ENCODE measurements at places on chromosomes 6 and 20.
A peak's percentile ranks its signal among the peaks of the same experiment; 100 is the strongest.

- DNase-seq = peak; percentile 84
Observed at GRCh38 chr6:135537741-135538301, 40.3 kb upstream of the AHI1 start.

DNA sequence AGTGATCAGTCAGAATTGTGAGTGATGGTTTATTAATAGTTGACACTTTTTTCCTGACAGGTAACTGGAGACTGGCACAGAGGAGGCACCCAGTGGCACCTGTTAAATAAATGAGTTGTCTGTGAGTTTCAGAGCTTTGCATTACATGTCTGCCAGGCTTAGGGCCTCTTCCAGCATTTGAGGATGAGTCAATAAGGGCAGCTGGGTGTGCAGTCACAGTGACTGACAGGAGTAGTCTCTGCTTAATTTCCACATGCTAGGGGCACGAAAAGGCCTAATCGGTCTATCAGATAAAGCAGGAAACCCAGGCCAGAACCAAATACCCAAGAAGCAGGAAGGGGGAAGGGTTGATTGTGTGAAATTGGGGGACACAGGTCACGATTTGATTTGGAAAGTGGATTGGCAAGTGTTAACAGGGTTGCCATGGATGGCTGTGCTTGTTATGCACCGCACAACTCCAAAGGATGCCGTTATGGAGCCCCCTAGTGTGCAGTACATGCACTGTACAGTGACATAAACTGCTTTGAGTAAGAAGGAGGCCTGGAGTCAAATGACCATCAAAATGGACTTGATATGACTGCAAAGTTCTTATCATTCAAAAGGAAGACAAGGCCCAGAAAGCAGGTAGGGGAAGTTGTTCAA lies 111.9 kb upstream of the GGTLC1 start:
- DNase-seq = peak; percentile 76

DNA sequence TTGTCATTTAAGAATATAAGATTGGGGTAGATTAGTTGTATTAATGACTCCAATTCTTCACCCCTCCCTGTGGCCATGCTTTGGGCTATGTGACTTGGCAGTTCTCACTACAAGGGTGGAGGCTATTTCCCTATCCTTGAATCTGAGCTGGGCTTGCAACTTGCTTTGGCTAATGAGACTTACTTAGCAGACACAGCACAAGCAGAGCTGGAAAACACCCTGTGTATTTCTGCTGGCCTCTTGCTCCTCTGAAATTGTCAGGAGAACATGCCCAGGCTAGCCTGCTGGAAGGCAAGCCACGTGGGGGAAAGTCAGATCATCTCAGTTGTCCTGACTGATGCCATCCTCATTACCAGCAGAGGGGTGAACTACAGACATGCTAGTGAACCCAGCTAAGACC lies 126.5 kb upstream of the HDGFL1 start:
- DNase-seq = no peak

DNA sequence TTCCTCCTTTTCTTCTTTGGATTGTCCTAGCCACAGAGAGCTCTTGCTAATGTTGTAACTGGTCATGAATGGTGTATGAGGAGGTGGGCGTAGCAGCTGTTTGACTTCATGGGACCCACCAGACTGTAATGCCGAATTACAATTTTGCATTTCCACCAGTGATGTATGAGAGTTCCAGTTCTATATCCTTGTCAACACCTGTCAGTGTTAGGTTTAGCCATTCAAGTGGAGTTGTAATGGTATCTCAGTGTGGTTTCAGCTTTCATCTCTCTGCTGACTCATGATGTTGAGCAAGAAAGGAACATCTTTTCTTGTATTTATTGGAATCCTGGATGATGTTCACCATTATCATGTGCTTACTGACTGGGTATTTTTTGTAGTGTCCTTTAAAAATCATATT lies 5.1 kb downstream of the IGF2R start:
- DNase-seq = peak; percentile 61

- DNase-seq = no peak
Observed at GRCh38 chr6:149990212-149990660, 26.5 kb downstream of the ULBP1 start.

DNA sequence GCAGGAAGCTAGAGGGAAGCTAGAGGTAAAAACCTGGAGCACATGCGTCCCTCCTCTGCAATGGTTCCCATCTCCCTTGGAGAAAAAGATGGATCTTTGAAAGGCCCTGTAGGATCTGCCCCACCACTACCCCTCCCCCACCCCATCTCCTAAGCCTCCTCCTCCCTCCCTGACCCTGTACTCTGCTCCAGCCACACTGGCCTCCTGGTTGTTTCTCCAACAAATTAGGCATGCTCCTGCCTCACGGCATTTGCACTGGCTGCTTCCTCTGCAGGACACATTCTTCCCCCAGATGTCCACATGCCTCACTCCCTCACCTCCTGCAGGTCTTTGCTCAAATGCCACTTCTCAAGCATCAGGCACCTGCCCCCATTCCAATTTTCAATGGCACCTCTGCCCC lies 45.5 kb downstream of the UBE2V1 start:
- DNase-seq = no peak

DNA sequence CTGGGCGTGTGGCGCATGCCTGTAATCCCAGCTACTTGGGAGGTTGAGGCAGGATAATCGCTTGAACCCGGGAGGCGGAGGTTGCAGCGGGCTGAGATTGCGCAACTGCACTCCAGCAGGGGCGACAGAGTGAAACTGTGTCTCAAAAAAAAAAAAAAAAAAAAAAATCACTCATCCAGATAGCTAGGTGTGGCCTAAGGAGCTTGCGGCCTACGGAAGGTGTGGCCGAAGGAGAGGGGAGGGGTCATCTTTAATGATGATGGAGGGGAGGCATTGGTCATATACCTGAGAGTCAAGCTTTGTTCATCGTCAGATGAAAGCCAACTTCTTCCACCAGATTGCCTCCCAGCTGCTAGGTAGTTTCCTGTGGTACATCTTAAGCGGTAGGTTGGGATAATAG lies 801 bp upstream of the PPARD start:
- no peak for DNase-seq

DNA sequence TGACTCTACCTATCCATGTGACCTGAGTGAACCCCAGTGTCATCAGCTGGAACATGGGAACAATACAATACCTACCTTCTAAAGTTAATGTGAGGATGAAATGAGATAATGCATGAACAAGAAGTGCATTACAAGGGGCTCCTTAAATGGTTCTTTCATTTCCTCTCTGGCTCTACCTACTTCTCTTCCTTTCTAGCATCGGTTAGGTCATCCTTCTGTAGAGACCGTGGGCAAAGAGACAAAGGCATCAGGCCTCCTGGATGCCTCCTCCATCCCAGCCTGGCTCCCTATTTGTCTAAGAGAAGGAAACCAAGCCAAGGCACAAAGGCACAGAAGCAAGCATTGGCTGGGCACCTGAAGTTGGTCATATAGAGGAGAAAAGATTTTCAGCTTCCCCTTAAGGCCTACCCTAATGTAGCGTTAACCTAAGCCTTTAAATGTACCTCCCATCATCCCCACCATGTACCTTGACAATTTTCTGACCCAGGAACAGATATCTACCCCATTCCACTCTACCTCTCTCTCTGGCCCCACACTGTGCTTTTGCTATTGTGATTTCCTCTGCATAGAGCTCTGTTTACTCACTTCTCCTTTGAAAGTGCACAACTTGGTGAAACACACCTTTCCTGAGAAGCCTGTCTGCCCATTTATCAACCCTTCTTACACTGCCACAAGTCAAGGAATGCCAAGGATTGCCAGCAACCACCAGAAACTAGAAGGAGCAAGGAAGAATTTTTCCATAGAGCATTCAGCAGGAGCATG lies 86.6 kb downstream of the GCLC start:
- no peak for DNase-seq

GRCh38 chr6:7129784-7130569 lies 22.2 kb downstream of the RREB1 start:
- DNase-seq = peak; percentile 9

DNA sequence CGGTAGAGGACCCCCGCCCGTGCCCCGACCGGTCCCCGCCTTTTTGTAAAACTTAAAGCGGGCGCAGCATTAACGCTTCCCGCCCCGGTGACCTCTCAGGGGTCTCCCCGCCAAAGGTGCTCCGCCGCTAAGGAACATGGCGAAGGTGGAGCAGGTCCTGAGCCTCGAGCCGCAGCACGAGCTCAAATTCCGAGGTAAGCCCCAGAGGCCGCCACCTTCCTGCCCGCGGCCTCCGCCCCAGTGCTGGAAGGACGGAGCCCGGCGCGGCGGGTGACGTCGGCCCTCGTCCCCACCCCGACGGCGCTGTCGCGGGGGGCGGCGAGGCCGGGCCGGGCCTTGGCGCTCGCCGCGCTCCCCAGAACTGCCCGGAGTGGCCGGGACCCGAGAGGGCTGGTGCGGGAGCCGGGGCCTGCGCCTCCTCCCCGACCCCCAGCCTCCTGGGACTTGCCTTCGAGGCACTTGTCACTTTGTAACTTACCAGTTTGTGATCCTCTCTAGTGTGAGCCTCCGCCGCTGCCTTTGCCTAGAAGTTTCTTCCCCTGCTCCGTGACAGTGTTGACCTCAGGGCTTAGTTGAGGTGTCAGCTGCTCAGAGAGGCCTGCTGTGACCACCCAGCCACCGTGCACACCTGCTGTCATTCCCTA lies 417 bp downstream of the VAPB start:
- DNase-seq = no peak

GRCh38 chr6:33770124-33770832 lies 18.7 kb downstream of the LEMD2 start:
- no peak for DNase-seq

GRCh38 chr6:25671652-25672051 lies 19.6 kb downstream of the SCGN start:
- no peak for DNase-seq

DNA sequence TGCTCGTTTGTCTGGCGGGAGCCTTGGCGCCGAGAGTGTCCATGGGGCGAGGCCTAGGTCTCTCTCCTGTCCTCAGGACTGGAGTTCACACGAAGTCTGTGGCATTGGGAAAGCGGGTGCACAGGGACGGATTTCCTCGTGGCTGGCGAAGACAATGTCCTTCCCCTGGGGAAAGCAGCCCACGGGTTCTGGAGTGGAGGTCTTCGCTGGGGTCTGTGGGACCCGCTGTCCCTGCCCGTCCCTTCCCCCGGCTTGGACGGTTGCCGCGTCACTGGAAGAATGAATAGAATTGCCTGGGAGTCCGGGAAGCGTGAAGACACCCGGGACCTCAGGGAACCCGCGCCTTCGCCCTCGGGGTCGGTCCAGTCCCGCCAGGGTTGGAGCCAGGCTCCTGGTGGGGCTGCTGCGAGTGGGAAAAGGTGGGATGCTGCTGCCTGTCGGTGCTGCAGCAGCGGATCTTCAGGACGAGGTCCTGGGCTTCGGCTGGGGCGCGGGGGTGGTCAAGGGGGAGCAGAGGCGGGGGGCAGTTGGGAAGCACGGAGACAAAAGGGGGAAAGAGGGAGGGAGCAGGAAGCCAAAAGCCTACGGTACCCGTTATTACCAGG lies 441.8 kb upstream of the DEFB115 start:
- no peak for DNase-seq

DNA sequence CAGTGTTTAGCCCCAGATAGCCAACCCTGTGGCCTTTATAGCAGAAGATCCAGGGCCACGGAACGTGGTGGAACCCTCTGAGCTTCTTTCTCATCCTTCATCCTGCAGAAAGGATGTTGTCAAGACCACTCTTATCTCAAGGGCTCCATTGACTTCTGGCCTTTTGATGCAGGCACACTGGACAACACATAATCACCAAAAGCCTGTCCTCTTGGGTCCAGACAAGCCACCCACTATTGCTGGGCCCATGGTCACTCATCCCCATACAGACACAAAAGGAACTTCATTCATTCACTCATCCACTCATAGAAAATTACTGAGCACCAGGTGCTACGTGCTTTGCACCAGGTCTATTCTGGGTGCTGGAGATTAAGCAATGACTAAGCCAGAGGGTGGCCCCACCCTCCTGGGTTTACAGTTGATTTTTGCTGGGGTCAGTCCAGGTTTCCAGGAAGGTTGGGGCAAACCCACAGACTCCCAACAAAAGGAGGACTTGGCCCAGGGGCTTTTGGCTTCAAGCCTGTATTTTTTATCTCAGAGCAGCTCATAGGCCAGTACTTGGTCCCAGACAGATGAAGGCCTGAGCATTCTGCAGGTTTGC lies 2.4 kb downstream of the CST8 start:
- no peak for DNase-seq

DNA sequence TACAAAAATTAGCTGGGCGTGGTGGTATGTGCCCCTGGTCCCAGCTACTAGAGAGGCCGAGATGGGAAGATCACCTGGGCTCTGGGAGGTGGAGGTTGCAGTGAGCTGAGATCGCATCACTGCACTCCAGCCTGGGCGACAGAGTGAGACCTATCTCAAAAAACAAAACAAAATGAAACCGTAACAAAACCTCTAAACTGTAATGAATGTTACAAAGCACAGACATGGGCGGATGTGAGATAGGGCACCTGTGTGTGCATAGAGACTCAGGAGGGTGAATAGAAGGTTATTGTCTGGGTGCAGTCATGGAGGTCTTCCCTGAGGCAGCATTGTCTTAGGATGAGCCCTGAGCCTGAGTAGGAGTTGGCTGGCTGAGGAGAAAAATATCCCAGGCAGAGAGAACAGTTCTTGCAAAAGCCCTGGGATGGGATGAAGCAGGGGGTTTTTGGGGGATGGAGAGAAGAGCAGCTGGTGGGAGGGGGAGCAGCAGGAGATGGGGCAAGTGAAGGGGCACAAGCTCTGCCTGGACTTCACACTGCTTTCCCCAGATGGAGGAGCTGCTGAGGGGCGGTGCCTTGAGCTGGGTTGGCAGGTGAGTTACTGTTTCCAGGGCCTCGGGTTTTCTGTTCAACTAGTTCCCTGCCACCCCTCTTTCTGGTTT lies 5.2 kb downstream of the BCAS4 start:
- no peak for DNase-seq

- DNase-seq = no peak
Observed at GRCh38 chr6:87628424-87628823, 38.5 kb downstream of the ORC3 start.

- no peak for DNase-seq
Observed at GRCh38 chr20:44187772-44188709, 1.1 kb upstream of the JPH2 start.

DNA sequence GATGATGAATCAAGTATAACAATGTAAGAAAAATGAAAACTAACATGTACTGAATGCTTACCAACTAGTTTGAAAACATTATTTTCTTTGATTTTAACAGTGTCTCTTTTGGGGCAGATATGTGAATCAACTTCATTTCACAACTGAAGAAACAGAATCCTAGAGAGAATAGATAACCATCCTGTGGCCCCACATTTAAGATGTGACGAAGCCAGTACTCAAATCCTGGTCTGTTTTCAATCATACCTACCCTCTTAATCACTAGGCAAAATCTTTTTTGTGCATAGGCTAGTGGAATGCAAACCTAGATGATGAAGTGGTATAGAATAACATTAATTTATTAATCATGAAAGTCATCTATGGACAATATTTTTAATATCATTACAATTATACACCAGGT lies 371.6 kb upstream of the EPHA7 start:
- DNase-seq = peak; percentile 62

- DNase-seq = no peak
Observed at GRCh38 chr20:7736336-7736735, 203.9 kb downstream of the HAO1 start.
